ENCODE measurements at places on chromosomes 12 and 14.

- DNase-seq = no peak
Observed at GRCh38 chr14:76195003-76195402, 43.3 kb downstream of the GPATCH2L start.

DNA sequence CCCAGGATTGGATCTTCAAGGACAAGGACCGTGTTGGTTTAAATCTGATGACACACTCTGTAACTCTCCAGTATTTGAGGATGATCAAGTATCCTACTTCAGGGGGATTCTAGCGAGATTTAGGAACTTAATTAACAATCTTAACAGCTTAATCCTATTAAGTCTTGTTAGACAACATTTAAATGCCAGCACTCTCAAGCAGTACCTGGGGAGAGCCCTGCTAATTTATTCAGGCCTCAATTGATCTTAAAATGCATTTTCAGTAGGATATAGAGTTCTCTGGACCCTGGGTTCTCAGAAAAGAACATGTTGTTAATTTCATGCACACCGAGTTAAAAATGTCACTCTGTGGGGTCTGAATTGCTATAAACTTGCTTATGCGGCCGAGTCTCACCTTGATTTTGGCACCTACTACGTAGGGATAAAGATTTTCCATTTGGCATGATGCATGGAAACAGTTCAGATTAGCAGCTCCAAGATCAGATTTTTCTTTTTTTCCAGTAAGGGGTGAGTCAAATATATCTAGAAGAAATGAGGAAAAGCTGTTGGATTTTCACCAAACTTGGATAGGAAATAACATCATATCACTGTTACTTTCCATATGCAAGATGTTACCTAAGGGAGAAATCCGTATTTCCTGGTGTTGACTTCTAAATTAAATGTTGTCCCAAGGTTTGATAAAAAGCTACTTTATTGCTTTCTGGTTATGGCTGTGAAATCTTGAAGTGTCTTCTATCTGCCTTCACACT is 76.1 kb downstream of the SLC24A4 start:
- no peak for DNase-seq

DNA sequence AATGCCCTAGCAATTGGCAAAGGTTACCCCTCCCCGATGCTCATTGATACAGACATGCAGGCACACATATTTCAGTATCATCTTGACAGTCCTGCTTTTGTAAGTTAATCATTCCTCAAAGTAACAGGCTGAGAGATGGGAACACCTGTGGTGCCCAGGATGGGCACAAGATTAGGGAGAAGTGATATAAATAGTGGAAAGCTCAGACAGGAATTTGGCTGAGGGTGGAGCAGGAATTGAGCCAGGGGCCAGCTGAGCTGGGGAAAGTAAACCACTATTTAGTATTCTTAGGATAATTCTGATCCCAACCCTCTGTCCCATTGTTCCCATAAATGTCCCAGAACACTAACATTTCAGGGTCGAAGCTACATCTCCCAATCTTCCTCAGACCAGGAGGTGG is 38.3 kb downstream of the DAO start:
- DNase-seq = no peak

GRCh38 chr14:65958664-65959562 is 527.3 kb upstream of the CCDC196 start:
- no peak for DNase-seq

DNA sequence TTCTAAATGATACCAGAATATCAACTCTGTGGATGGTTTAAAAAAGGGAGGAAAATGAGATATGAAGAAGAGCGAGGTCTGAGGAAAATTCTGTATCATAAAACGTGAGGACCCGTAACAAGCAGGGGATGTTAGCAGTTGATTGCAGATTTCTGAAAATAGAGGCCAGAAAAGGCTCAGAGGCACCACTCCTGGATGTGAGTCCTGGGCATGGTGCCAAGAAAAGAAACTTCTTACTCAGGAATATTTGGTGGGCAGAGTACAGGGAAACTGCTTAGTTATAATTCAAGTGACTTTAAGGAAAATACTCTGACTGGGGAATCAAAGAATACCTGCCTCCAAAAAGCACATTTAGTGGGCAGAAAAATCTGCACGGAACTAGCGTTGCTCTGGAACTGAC is 85.5 kb downstream of the PRICKLE1 start:
- no peak for DNase-seq

- DNase-seq = no peak
Observed at GRCh38 chr12:40672741-40673271, 19.4 kb upstream of the CNTN1 start.

- DNase-seq = no peak
Observed at GRCh38 chr14:22915886-22916521, 2.9 kb downstream of the RBM23 start.

GRCh38 chr12:1479645-1480044 is 114.7 kb downstream of the FBXL14 start:
- DNase-seq = no peak

GRCh38 chr12:31041033-31041564 is 32.6 kb upstream of the DDX11 start:
- no peak for DNase-seq

- DNase-seq = no peak
Observed at GRCh38 chr12:62642486-62642885, 175.9 kb downstream of the MON2 start.

DNA sequence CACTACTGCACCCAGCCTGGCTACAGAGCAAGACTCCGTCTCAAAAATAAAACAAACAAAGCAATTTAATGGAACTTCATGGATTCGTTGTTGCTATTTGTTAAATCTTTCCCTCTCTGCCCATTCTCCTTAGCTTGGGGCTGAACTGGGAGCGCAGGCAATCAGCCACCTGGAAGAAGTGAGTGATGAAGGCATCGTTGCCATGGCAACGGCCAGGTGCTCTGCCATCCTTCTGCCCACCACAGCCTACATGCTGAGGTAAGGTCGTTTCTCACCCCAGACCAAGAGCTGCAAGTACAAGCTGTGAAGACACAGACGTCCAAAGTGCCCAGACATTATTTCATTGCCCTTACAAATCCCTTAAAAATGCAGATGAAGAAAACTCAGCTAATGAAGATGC is 19.1 kb downstream of the AMDHD1 start:
- no peak for DNase-seq

DNA sequence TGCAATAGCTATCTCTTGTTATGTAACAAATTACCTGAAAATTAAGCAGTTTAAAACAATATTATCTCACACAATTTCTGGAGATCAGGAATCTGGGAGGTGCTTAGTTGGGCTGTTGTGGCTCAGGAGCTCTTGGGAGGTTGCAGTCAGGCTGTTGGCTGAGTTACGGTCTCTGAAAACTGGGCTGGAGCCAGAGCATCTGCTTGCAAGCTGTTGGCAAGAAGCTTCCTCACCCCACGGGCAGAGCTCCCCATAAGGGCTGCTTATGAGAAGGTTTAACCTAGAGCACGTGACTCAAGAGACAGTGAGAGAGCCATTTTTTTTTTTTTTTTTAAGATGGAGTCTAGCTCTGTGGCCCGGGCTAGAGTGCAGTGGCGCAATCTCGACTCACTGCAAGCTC is 346.8 kb downstream of the ATP23 start:
- DNase-seq = peak; percentile 66

DNA sequence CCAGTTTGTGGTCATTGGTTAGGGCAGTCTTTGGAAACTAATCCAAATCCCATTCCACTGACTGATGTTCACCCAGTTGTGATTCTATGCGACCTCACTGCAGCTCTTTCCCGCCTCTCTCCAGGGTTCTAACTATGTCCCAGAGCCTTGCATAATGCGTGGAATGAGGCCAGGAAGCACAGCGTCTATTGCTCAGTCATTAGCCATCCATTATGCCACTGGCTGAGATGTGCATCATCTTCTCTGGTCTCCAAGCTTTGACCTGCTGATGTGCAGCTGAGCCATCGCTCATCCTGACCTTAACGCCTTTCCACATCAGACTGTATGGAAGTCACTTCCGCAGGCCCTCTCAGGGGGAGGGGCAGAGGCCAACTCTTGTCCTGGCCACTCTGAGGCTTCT is 115.4 kb upstream of the VRK1 start:
- DNase-seq = no peak

- DNase-seq = no peak
Observed at GRCh38 chr12:120121766-120122293, 5.3 kb upstream of the RAB35 start.

- DNase-seq = no peak
Observed at GRCh38 chr14:53295985-53296582, 143.0 kb upstream of the DDHD1 start.

- no peak for DNase-seq
Observed at GRCh38 chr12:107311682-107312081, 218.3 kb upstream of the CRY1 start.

DNA sequence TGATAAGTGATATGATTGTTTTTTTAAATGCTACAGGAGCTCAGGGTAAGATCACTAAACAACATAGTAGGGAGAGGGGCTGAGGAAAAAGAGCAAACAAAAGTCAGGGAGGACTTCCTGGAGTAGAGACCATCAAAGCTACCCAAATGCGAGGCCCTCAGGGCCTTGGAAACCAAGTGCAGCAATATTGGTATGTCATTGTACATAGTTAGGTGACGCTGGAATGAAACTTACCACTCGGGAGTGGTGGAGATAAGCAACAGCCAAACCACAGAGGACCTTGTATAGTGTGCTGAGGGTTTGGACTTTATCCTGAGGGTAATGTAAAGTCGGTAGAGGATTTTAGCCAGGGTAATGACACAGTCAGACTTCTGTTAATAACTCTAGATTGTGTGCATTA is 13.8 kb downstream of the KITLG start:
- DNase-seq = no peak

- peak; percentile 57 for DNase-seq
Observed at GRCh38 chr12:47082796-47083621, 3.2 kb upstream of the AMIGO2 start.

- DNase-seq = no peak
Observed at GRCh38 chr14:23460960-23461359, 8.5 kb upstream of the NGDN start.

DNA sequence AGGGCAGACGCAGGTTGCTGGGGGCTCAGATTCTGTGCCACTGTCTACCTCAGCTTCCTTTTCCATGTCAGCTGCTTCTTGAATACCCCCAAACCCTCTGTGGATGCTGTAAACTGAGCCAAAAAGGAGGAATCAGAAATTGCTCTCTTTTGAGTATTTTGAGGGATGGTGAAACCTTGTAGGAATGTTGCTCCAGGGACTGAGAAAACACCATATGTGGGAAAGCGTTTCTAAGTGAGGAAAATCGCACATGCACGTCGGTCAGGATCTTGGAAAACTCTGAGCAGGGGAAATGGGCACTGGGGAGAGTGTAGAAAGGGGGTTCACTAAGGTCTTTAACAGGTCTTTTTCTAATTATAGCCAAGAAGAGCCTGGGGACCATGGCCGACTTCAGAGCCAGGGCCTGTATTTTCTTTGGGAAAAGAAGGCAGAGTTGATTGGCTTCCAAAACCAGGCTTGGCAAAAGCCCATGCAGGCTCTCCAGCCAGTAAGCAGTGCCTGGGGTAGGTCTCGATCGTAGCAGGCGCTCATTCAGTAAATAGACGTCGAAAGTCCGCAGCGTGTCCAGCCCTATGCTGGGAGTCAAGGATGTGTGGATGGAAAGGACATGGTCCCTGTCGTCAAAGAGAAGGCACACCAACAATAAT is 58.0 kb downstream of the NTF3 start:
- DNase-seq = no peak

DNA sequence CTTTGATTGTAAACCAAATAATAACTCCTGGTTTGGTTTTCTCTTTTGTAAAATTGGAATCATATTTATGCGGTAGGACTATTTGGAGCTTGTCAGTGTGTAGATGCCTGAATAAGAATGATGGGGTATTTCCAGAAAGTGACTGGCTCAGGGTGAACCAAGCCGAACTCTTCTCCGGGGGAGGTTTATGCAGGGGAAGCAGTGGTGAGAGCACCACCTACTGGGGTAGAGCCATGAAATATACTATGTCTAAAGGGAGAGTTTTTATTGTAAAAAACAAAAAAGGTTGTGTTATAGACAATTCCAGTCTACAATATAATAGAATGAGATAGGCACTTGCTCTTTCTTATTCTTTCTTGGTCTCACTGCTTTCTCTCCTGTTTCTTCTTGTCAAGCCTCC is 222.9 kb upstream of the SLC16A7 start:
- DNase-seq = peak; percentile 1

DNA sequence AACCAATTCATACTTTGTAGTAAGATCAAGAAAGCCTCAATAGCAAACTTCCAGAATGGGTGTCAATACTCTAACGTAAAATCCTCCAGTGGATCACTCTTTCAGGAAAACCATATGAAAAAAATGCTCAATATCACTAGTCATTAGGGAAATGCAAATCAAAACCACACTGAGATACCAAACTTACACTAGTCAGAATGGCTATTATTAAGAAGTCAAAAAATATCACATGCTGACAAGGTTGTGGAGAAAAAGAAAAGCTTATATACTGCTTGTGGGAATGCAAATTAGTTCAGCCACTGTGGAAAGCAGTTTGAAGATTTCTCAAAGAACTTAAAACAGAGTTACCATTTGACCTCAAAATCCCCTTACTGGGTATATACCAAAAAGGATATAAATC is 49.5 kb upstream of the ATXN7L3B start:
- DNase-seq = no peak

GRCh38 chr14:24135584-24135833 is 485 bp upstream of the PSME1 start:
- DNase-seq = no peak

DNA sequence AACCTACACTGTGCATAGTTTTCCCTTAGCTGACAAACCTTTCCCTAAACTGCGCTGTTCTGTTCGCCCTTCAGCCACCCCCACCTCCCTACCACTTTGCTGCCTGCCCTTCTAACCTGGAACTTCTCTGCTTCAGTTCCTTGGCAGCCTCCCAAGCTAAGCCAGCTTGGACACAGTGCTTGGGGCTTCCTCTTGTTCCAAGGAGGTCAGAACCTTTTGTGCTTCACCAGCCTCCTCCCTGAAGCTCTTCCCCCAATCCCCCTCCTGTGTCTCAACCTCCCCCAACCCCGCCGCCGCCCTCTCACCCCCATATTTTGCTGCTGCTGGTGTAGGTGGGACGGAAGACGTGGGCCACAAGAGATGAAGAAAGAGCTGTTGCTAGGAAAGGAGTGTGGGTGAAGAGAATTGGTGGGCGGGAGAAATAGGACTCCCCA is 8.1 kb upstream of the RIC8B start:
- DNase-seq = no peak

DNA sequence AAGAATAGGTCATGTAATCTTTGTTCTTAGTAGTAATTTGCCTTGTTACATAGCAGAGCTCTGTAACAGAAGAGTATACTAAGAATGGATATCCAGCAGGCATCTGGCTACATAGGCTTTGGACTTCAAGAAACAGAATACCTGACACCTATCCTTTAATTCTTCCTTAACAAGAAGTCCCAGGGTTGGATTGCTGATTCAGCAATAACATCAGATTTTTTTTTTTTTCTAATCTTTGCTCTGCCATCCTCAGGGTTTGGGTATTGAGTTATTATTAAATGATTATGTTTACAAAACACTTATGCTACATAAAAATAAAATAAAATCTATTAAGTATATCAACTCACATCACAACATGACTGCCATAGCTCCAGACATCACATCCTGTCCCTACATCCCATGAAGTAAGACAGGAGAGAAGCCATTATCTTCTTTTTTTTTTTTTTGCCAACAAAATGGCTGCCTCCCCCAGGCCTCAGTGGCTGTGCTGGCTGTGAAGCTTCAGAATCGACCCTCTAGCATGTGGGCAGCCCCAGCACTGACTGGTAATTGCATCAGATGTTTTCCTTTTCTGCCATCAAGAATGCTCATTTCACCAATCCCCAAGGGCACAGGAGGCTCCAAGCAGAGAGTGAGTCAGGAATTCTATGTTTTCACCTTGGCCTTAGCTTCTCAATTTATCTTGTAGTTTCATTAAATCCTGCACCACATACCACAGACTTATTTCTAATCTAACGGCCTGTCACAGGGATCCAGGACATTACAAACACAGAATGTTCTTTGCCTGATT is 186.2 kb downstream of the DICER1 start:
- DNase-seq = no peak

Measured in AG04450 (cell line).